ENCODE measurements at places on chromosomes 16 and 17.

DNA sequence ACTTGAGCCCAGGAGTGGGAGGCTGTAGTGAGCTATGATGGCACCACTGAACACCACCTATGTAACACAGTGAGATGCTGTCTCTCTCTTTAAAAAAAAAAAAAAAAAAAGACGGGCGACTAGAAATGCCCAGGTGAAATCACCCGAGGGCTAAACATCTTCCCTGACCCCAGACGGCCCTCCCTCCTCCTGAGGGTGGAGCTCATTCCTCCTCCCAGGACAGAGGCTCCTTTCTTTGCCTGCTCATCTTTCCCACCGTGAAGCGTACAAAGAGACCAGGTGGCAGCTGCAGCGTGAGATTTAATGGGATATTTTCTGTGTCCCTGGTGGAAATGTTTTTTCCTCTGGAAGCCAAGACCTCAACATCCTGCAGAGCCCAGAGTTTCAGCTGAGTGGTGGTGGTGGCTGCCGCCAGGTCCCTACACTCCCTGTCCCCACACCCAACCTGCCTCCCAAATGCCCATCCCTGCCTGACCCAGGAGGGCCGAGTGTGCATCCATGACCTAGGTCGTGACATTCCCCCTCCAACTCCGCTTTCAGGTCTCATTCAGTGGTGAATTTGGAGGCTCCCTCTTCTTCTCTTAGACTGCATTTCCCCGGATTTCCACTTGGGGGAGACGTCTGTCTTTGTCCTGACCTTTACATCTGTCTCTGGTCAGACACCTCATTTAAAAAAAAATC lies 14.4 kb upstream of the GPRC5B start:
- peak; percentile 26 for DNase-seq

DNA sequence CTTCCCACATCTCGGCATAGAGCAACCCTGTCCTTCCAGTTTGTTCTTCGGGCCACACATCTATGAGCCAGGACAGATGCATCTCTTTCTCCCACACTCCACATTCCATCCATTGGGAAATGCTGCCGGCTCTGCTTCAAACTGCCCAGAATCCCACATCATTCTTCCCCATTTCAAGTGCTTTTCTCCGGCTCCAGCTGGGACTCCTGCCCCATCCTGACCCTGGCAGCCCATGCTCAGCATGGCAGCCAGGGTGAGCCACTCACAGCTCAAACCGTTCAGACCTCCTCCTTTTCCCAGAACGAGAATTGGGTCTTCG lies 132.8 kb upstream of the SDK2 start:
- no peak for DNase-seq

DNA sequence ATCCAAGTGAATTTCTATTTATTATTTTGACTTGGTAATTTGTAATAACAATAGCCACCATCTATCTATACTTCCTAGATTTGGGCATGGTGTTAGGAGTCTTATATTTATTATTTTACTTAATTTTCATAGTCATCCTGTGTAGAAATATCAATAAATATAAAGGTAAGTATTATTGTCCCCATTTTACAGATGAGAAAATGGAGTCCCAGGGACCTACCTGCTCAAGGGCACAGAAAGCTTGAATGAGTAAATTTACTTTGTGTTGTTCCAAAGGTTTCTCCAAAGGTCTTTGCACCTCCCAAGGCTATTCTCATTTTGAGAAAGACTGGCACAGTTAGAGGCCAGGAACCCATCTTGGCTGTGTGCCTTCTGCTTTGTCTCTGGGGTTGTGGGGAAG lies 738.3 kb downstream of the WWOX start:
- no peak for DNase-seq

- no peak for DNase-seq
Measured at GRCh38 chr17:79983456-79983855, 52.2 kb downstream of the TBC1D16 start.

DNA sequence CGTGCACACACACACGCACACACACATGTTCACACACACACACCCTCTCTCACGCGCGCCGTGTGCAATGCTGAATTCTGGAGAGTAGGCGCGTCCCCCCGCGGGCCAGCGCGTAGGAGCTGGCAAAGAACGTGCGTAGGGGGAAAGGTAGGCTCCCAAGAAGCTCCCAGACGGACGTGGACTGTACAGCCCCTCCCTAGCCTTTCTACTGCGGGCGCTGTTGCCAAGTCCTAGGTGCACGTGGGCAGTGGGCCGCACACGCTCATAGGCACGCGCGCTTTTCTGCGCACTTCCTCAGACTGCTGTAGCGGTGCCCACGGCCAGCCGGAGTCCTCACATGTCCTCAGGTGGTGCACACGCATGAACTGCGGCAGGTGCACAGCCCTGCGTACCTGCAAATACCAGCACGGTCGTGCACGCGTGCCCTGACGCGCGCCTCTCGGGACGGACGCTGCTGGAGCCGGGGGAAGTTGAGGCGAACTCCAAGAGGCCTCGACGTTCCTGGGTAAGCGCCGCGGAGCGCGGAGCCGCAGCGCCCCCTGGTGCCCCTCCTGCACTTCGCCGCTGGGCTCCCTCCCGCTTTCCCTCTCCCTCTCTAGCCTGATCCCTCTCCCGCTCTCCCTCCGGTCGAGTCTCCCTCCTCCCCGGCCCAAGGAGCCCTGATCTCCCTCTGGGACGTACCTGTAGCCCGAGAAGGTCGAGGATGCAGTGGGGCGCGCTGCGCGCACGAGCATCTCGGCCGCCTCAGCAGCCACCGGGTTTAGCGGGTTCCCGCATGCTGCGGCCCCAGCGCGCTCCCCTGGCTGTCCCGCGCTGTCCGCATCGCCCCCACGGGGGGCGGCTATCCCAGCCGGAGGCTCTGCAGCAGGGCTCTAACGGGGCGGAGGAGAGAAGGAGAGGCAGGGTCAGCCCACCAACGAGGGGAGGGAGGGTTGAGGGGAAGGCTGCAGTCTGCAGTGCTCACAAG lies 749 bp downstream of the GRIN2A start:
- DNase-seq, result peak; percentile 48

- DNase-seq, result no peak
Measured at GRCh38 chr16:533391-534123, 6.0 kb downstream of the CAPN15 start.

- DNase-seq, result no peak
Measured at GRCh38 chr16:17299790-17300189, 171.0 kb downstream of the XYLT1 start.

- no peak for DNase-seq
Measured at GRCh38 chr16:79036541-79036940, 564.0 kb downstream of the MAF start.

Measured in erythroblast (primary cell).